ENCODE measurements at places on chromosomes 13 and 19.

DNA sequence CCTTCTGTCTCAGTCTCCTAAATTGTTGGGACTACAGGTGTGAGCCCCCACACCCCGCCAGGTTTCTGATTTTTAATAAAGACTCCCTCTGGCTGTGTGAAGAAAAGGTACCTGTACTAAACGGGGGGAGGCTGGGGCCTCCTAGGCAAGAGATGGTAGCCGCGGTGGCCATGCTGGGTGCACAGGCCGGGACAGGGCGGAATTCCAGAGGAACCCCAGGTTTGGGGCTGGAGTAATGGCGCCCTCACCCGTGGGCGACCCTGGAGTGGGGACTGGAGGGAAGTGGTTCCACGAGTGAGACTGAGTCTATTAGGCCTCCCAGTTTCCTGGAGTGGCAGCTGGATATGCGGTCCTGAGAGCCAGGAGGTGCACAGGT lies 1.6 kb upstream of the CBARP start:
- DNase-seq = no peak

- DNase-seq = no peak
These were observed 45.3 kb downstream of the RGCC start for GRCh38 chr13:41502673-41503072.

DNA sequence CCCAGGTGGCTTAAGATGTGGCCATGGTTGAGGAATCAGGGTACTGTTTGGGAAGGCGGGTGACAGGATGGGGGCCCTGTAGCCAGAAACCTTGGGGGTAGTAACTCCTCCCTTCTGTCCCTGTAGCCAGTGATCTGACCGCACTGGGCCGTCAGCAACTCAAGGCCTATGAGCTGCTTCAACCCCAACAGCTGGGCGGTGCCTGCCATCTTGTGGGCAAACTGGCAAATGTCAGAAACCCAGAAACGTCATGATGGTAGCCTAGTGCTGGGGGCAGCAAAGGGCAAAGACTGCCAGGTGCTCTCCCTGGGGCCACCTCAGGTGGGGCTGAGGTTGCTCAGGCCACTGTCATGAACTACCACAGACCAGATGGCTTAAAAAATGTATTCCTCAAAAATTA lies 3.5 kb downstream of the COPE start:
- DNase-seq = peak; percentile 48

DNA sequence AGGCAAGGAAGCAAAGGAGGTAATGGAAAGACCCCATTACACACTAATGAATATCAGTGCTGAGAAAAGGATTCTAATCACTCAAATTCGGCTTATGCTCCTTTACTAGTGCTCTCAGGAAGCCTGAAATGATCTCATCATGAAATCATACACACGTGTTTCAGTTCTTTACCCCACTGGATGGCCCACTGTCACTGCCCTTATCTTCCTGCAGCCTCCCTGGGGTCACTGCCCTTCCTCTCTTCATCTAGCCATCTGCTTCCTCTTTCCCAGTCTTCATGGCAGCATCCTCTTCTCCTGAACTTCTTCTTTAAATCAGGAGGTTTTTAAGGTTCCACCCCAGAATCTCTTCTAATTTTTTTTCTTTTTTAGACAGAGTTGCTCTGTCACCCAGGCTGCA lies 27.9 kb upstream of the EEF1AKMT1 start:
- no peak for DNase-seq

- no peak for DNase-seq
These were observed 50.4 kb upstream of the ARHGEF7 start for GRCh38 chr13:111064661-111065060.

DNA sequence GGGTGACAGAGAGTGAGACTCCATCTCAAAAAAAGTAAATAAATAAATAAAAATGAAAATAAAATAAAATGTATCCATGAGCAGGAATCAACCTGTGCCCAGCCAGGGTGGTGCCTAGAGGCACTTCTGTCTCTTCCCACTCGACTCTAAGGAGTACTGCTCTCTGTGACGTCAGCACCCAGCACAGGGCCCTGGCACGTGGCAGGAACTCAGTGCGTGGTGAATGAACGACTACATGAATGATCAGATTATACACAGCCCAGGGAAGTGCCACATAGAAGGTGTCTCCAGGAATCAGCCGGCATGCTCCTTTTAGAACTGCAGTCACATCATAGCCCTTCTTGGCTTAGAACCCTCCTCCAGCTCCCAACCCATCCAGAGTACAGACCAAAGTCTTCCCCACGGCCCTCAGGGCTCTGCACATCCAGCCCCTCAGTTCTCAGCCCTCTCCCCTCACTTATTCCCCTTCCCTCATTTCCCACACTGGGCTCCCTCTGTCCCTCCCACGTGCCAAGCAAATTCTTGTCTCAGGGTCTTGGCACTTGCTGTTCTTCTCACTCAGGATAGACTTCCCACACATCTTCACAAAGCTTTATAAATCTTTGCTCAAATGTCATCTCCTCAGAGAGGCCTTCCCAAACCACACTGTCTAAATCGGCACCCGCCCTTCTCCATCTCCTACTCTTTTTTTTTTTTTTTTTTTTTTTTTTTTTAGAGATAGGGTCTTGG lies 4.2 kb downstream of the CLIP3 start:
- DNase-seq = no peak

Data from muscle of back (tissue), 13 donors.